ENCODE measurements at places on chromosomes 5 and 9.

GRCh38 chr5:112320408-112320807 is 98.7 kb downstream of the EPB41L4A start:
- DNase-seq: no peak

DNA sequence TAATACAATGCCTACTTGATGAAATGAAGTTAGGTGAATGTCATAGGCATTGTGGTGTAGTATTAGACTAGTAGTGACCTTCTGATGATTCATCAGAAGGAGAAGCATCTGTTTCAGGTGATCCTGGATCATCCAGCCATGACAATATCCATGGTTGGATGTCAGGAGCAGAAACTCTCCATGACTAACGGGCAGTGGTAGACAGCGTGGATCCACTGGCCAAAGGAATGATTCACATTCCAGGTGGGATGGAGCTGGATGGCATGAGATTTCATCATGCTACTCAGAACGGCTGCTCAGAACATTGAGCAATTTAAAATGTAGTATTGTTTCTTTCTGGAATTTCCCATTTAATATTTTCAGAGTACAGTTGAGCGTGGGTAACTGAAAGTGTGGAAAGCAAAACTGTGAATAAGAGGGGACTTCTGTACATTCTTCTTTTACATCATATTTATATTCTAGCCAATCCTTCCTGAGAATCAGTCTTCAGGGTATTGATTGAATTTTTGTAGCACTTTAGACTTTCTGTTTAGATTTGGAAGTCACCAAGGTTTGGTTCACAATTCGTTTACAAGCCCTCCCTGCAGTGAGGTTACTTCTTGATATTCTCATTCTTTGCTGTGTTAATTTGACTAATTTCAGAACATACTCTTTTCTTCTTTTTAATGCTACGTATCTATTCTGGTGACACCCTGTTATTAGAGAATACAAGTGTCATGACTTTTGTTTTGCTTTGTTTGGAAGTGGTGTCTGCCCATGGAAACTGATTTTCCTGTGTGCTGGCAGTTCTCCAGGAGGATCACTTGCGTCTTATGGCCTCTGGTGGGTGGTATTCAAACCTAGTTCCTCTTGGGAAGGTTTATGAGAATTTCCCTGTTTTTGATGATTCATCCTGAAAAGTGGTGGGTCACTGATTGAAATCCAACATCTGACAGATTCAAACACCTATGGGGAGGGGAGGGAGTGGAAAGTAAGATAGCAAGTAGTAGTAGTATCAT is 12.2 kb upstream of the CLINT1 start:
- DNase-seq: no peak

GRCh38 chr5:91024727-91025126 is 358.4 kb downstream of the ARRDC3 start:
- DNase-seq: no peak

DNA sequence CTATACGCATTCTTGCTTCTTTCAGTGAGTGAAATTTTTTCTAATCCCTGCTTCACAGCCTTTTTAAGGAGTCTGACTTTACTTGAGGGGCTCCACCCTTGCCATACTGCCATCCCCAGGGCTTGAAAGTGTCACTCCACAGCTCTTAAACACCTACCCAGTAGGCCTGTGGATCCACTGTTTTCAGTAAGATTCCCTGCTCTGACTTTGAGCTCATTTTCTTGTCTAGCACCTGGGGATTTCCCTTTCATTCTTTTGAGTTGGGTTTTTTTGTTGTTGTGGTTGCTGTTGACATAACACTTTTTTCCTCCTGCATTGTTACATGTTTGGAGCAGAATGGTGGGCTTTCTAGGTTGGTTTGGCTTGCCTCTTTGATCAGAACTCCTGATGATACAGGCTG is 23.6 kb downstream of the SREK1IP1 start:
- DNase-seq: no peak

DNA sequence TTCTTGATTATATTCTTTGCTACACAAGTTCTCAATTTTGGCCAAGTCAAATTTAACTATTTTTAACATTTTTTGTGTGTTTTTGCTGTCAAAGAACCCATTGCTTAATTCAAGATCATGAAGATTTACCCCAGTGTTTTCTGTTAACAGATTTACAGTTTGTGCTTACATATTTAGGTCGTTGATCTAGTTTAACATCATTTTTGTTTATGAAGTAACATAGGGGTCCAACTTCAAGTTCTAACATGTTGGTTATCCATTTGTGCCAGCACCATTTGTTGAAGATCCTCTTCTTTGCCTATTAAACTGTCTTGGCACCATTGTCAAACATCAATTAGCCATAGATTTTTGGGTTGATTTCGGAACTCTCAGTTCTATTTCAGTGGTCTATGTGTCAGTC is 71.0 kb downstream of the CCDC192 start:
- no peak for DNase-seq

DNA sequence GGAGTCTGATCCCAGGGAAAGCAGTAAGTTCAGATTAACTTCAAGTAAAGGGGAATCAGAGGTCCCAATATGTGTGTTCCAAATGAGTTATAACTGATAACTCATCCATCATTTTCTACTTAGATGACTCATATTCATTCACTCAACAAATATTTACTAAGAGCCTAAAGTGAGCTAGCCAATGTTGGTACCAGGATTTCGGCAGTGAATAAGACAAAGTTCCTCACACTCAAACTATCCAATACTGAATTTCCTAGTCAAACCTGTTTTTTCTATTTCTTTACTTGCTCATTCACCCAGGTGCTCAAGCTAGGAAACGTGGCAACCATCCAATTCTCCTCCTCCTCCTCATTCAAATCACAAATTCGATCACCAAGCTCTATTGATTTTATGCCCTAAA is 25.8 kb downstream of the FBXW2 start:
- no peak for DNase-seq

- no peak for DNase-seq
Measured at GRCh38 chr5:175285261-175285660, 158.7 kb downstream of the DRD1 start.

DNA sequence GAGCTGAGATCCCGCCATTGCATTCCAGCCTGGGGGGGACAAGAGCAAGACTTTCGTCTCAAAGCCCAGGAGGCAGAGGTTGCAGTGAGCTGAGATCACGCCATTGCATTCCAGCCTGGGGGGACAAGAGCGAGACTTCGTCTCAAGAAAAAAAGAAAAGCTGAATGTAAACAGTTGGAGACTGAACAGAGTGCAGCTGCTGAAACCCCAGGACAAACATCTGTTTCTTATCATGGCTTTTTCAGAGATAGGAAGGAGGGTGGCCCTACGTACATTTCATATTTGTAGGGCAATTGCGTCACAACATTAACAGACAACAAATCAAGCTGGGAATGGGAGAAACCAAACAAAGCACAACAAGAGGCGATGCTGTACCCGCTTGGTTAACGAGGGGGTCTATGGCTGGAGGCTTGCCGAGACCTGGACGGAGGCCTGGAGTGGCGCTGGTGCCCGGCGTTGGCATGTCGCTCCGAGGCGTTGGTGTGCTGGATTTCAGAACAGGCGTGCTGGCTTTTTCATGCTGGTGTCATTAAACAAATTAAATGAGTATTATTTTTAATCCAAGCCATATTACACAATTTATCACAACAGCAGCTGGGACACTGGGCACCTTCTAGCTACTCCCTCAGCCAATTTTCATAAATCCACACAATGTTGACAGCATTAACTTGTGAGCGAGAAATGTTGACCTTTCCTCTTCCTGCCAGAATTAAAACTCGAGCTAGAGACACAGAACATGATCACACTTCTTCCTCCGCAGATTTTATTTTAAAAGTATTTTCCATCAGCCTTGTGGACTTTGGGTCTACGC is 76.1 kb downstream of the TLE1 start:
- no peak for DNase-seq

DNA sequence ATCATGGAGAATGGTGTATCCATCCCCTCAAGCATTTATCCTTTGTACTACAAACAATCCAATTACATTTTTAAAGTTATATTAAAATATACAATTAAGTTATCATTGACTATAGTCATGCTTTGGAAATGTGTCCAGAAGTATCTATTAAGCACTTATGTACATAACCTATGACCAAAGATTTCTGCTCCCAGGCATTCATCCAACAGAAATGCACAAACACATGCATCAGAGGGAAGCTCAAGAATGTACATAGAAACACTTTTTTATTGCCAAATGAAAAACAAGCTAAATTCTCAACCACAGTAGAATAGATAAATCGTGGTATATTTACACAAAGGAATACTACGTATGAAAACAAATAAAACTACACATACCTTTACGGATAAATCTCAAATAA is 700.5 kb upstream of the ZNF608 start:
- DNase-seq: no peak

GRCh38 chr9:982394-983230 is 6.2 kb downstream of the DMRT3 start:
- DNase-seq: no peak

GRCh38 chr9:121133104-121133816 is 58.5 kb downstream of the CNTRL start:
- DNase-seq: no peak

GRCh38 chr5:62732677-62733121 is 154.1 kb downstream of the LRRC70 start:
- no peak for DNase-seq

DNA sequence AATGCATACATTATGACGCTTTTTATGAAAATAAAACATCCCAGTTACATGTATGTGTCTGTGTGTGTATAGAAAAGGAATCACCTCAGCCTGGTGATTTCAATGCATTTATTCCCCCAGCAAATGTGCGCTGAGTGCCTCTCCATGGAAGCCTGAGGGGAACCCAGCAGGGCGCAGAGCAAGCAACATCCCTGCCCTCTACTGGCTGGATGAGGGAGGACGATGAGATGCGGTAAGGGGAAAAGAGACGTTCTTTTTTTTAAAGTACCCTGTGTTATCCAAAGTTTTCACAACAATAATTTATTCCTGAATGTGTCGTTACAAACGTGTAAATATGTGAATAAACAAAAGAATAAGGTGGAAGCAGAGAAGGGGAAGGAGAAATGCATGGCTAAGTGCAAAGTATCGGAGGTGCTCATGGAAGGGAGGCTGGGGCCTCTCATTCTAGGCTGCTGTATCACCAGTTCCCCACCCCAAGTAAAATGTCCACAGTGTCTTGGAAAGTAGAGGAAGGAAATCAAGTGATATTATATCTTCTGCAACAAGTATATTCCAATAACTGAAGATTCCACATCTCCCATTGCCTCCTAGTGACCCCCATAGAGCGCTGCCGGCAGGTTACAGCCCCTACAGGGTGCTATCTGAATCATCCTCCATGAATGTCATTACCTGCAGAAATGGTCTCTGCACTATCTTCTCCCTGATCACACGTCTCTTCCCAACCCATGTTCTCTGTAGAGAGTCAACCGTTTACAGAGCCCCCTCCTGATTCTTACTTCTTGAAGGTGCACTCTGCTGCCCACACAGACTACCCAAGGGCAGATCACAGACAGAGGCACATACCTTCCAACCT is 13.0 kb upstream of the ABLIM3 start:
- DNase-seq: no peak

DNA sequence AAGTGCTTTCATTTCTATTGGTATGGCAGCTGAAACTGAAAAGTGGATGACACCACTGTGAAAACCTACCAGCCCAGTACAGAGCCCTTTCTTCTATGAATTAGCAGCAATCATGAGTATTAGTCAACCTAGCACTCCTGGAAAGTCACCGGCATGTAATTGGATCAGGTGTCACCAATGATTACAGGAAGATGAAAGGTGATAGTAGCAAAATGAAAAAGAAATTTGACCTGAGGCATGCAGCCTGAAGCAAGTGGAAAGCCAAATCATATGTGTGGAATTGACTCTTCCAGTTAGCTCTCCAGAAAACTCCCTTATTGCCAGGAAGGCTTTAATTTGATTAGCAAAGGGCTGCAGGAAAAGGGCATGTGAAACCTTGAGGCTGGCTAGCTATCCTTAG is 81.2 kb upstream of the NAA35 start:
- no peak for DNase-seq

- DNase-seq: no peak
Measured at GRCh38 chr9:79213417-79214125, 358.2 kb upstream of the TLE4 start.

DNA sequence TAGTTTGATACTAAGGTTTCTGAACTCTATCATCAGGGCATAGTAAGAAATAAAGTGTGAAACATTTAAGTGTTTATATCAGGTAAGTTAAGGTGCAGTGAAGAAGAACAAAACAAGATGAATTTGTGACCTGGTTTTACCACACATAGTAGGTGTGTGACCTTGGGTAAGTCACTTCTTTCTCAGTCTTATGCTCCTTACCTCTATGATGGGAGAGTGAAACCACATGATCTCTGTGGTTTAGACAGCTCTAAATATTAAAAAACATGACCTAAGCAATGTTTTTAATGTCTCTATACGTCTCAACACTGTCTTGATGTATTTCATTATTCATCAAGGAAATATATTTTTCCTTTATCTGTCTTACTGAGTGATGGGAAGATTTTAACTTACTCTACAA is 629.6 kb upstream of the DMAC1 start:
- DNase-seq: no peak

DNA sequence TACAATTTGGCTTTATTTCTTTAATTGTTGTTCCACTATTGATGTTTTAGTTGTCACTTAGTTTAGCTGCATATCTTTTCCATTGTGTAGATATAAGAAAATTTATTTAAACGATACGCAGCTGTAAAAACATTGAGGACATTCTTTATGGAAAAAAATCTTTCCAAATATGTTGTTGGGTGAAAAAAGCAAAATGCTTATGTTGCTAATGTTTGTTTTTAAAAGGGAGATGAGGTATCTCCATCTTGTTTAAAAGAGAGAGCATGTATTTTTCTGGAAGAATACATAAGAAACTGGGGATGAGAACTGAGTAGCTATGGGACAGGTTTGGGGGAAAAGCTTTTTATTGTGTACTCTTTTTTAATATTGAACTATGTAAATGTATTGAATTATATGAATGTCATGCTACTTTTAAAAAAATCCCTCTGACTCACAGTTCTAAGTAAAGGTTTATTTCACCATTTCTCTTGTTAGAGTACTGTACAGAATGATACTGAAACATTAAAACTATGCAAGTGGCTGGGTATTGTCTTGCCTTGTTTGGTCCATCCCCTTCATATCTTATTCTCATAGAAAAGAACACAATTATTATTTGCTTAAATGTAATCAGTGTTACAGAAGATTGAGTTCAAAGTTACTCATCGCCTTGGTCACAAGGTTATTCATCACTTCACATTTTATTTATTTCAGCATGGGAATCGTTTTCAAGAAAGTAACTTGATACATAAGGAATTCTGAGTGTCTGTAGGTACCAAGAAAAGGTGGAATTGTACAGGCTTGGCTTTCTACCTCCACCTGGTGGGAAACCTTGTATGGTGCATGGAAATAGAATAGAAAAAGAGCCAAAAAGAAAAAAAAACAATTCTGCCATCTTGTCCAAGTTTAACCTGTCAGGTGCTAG is 85.8 kb downstream of the RIC1 start:
- DNase-seq: no peak

- no peak for DNase-seq
Measured at GRCh38 chr5:37658440-37658839, 181.4 kb downstream of the GDNF start.

GRCh38 chr5:160197341-160198144 is 31.8 kb upstream of the FABP6 start:
- no peak for DNase-seq

All from cortex of kidney (tissue), 1 donor.